ENCODE measurements at places on chromosomes 5 and 9.

DNA sequence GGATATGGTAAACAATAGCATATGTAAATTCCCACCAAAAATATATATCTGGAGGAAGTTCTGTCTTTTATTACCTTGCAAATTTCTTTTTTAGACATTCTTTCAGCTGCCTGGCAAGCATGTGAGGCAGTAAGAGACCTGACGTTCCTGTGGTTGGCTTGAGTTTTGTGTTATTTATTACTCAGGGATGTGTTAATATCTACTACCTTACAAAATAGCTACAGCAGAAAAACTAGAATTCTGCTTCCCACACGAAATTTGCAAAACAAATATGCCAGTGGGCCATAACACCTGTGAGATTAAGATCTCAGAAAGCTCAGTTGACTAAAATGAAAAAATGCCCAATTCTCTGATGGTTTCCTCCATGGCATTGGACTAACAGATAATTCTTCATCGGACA, 274.2 kb downstream of the TMEM167A start:
- DNase-seq, result no peak

GRCh38 chr9:13807118-13807517, 506.8 kb downstream of the NFIB start:
- DNase-seq, result no peak

DNA sequence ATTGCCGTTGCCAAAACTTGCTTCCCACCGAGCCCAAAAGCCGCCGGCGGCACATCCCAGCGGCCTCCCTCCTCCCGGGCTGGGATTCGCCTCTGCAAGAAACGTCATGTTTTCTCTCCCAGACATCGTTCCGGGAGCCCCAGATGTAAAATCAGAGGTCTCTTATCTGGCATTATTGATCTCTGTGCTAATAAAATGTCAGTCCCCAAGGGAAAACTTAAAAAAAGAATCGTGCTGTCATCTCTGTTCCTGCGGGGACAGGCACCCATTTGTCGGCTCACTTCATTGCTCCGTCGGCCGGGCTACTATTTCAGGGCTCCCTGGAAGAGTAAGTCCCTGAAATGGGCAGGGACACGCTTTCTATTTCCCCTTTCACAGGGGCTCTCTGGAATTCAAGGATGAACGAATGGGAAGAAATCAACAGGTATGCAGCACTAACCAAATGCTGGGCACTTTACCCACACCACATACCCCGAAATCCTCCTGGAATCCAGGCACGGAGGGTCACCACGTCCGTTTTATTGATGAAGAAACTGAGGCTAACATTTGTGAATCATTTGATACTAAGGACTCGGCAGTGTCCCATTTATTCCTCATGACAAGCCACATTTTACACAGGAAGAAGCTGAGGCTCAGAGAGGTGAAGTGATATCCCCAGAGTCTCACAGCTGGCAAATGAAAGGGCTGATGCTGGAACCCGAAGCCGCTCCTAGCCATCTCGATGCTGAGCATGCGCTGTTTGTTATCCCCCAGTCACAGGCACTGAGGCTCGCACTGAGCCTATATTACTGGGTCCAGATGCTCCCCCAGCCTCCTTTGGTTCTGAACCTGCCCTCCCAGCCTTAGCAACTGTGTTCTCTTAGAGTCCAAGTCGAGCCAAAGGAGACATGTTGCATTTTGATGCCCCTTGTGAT, 35.7 kb upstream of the MSX2 start:
- DNase-seq, result no peak

DNA sequence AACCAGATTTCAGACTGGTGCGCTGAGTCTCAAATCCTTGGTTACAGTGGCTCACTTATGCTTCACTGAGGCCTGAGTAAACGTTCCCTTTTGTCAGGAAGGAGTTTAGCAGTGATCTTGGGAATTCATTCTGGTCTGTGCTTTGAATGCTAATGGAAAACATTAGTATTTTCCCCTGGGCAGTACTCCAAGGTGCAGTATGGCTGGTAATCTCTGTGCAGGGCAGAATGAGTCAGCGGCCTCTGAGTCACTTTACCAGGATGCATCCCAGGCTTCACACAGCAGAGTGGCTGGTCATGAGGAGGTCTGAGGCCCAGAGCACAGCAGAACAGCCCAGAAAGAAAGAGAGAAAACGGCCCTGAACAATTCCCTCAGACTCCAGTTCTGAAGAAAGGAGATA, 54.0 kb downstream of the PCA3 start:
- DNase-seq, result no peak

DNA sequence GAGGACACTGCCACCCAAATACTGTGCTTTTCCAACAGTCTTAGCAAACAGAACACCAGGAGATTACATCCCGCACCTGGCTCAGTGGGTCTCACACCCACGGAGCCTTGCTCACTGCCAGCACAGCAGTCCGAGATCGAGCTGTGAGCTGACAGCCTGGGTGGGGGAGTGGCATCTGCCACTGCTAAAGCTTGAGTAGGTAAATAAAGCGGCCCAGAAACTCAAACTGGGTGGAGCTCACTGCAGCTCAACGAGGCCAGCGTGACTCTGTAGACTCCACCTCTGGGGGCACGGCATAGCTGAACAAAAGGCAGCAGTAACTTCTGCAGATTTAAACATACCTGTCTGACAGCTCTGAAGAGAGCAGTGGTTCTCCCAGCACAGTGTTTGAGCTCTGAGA, 28.8 kb downstream of the EPB41L4A start:
- no peak for DNase-seq

- no peak for DNase-seq
These were observed 54.1 kb downstream of the RORB start for GRCh38 chr9:74551266-74551665.

DNA sequence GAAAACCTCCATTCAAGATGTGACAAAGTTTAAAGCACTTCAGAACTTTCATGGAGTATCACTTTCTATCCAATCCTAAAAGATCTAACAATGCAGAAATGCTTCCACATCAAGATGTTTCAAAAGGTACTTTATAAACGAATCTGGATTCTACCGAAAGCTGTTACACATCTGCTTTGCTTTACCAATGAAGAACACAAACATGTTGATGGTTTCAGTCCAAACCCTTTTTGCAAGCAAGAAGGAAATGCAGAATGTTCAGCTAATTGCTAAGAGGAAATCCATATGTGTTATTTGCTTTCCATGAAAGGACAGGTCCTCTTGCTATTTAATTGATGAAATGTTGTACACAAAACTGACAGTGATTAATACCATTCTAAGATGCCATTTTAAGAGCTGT, 419.6 kb downstream of the EFNA5 start:
- DNase-seq, result no peak

DNA sequence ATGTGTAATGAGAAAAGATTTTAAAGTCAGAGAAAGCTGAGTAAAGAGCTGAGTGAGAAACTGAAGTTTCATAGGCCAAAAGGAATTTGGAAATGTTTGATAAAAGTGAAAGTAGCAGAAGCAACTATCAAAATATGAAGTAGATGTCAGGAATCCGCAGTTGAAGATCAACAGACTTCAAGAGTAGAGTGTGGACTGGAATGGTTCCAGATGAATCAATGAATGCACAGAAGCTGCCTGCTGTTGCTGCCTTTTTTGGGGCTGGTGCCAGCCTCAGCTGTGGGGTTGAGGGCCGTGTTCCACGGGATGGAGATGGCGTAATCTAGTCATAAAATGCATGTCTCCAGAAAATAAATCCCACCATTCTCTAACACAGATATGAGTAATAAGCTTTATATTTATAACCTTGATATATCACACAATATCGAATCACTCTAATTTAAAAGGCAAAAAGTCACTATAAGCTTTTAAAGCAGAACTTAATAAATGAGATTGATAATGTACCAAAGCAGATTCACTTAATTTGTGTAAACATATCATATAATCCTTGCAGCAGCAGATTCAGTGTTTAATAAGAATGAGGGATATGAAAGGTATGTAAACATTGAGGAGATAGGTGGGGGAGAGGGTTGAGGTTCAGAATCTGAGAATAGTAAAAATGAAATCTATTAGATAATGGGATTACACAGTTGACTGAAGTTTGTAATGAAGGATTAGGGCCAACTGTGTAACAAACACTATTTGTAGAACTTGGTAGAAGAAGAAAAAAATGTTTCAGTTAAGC, 652.3 kb upstream of the FTMT start:
- DNase-seq, result no peak

DNA sequence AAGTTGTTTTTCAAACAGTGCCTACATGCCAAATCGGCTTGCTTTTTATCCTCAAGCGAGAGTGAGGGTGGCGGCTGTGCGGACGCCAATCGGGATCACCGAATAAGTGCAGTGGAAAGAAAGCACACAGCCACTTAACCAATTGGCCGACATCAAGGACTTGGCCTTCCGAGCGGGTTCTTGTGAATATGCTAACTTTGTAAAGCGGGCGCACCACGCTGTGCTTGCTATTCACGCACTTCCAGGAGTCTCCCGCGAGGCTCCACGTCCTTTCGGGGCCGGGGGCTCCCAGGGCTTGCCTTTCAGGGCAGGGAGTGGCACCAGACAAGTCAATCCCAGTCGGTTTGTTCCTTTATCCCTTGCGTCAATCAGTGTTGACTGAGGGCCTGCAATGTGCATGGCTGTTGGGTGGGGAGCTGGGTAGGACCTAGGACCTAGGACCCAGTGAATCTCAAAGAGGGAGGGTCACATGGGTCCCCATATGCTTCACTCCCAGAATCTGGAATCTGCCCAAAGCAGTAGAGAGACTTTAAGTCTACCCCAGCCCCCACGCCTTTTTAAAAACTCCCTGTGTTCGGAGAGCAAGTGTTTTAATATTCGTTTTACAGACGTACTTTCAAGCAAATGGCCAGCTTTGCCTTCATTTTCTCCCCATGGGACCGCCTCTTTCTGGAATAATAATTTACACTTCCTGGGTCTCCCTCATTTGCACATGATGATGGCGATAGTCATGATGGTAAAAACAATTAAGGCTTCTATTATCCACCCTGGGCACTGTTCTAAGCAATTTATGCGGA, 2.0 kb upstream of the GCNT4 start:
- no peak for DNase-seq

GRCh38 chr5:175851311-175851710, 20.1 kb upstream of the CPLX2 start:
- no peak for DNase-seq

DNA sequence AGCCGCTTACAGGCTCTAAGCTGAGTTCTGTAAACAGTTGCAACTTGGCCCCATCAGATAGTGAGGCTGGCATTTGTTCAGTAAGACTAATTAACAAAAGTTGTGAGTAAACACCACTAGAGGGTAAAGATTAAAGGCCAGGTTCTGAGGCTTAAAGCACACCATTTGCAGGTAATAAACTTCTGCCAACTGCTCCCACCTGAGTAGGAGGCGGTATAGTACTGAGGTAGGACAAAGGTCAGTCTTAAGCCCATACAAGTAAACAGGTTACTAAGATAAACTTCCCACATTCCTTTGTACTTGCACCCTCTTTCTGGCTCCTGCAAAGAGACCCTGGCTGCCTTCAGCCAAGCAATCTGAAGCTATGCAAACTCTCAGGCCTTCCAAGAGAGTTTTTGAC, 419.6 kb downstream of the DNAH5 start:
- DNase-seq, result no peak

DNA sequence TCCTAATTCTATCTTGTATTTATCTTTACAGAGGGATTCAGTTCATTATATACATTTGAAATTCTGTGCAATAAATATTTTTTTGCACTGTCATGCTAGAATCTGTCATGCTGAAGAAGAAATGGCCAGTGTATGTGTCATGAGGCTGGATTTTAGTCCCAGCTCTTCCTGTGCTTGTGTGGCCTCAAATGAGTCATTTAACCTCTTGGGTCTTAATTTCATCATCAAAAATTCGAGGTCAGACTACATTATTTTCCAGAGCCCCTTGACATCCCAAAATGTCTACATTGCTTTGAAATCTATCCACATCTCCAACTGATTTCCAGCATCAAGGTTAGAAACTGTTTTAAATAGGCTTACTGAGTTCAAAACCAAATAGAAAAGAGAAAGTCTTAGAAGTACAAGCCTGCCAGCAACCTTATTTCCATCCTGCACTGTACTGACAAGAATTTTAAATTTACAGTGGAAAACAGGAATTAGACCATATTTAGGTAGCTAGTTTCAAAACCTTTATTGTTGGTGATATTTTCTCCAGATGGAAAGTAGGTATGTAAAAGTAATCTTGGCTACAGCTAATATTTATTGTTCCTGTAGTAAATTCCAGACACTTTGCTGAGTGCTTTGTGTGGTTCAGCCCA, 96.7 kb upstream of the MAMDC2 start:
- no peak for DNase-seq

GRCh38 chr5:147826361-147826760, 5.1 kb downstream of the SPINK1 start:
- DNase-seq, result no peak

GRCh38 chr5:104178829-104179456, 616.4 kb upstream of the NUDT12 start:
- DNase-seq, result no peak

DNA sequence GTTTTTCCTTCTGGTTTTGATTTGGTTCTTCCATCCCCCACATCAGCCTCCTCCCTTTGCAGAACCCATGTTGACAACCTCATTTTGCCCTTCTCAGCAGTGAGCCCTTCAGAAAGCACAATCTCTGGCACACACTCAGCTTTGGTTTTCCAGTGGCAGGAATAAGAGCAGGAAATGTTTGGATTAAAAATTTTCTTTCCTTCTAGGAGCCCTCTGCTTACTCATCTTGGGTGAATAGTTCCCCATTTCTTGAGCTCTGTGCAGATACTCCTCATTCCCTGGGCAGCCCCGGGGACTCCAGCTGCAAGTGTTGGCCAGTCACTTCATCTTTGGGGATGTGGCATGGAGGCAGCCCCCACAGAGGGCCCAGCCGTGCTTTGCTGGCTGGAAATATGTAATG, 170.5 kb downstream of the NR3C1 start:
- no peak for DNase-seq

DNA sequence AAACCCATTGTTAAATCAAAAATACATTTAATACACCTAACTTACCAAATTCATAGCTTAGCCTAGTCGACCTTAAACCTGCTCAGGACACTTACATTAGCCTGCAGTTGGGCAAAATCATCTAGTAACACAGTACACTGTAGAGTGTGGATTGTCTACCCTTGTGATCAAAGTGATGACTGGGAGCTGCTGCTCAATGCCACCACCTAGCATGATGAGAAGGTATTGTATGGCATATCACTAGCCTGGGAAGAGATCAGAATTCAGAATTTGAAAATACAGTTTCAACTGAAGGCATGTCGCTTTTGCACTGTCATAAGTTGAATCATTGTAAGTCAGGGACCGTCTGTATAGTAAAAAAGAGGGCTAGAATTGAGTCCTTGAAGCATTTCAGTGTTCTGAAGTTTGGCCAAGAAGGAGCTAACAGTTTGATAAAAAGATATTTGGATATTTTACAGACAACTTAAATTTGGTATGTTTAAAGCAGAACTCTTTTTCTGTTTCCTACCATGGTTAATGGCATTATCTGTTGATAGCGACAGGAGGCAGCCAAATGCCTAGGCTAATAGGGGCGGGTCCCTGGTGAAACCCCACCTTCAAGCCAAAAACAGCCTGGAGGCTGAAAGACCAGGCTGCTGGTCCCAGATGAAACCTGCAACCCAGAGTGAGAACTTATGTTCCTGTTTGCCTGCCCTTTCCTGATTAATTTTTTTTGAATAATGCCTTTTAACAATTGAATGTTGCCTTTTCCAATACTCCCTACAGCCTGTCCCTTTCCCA, 23.0 kb downstream of the SMIM15 start:
- DNase-seq, result no peak

Measured in stimulated activated CD8-positive, alpha-beta memory T cell treated with anti-CD3 and anti-CD28 coated beads, Interleukin-12 subunit alpha, Interleukin-12 subunit beta, amount 100 ng/mL, for 4 hours (primary cell).